ENCODE measurements at places on chromosomes 1 and 21. TPM values are rescaled to one million over a fixed set of nuclear protein-coding genes. Genes with fewer than 3 reads are reported as not detected.

Gene PAX7
- total RNA-seq: not detected

Gene VPS13D
- 42.5 TPM for total RNA-seq

Gene DPT
- total RNA-seq: 5.1 TPM

Gene BCAN
- not detected for total RNA-seq

Gene ANGPTL1
- 18.7 TPM for total RNA-seq

Gene APOBEC4
- not detected for total RNA-seq

Gene SAMSN1
- 5.0 TPM for total RNA-seq

Gene HMGN1
- total RNA-seq: 120 TPM

Gene DNAI4
- 0.29 TPM for total RNA-seq

Gene HCN3
- total RNA-seq: 2.7 TPM

Gene OR2G6
- not detected for total RNA-seq

Gene KCNA3
- 1.2 TPM for total RNA-seq

Gene GPR153
- total RNA-seq: 8.2 TPM

Gene UTS2
- not detected for total RNA-seq

Gene LCE1A
- total RNA-seq: not detected

Gene RSPH1
- not detected for total RNA-seq

Gene ALX3
- total RNA-seq: not detected

Gene NBPF4
- not detected for total RNA-seq

Gene SMCP
- total RNA-seq: not detected

Gene VANGL2
- 7.4 TPM for total RNA-seq

Gene RGS1
- 7.4 TPM for total RNA-seq

Gene ELOA
- 41.0 TPM for total RNA-seq

Gene FCAMR
- total RNA-seq: not detected

Gene DSCAM
- total RNA-seq: not detected

Gene GPR61
- total RNA-seq: not detected

Gene NBPF20
- 0.34 TPM for total RNA-seq

Gene LCA5L
- 0.44 TPM for total RNA-seq

Gene SPSB1
- 22.3 TPM for total RNA-seq

Gene DNM3
- 3.2 TPM for total RNA-seq

Gene ANGPTL7
- 1.3 TPM for total RNA-seq

Gene KCNQ4
- total RNA-seq: 0.50 TPM

Gene SMG7
- 31.9 TPM for total RNA-seq

Gene FMOD
- total RNA-seq: 4.3 TPM

Gene ERICH3
- not detected for total RNA-seq

Gene WNT4
- total RNA-seq: 11.9 TPM

Gene B3GALT5
- 2.6 TPM for total RNA-seq

Gene CRP
- not detected for total RNA-seq

Gene TBCE
- total RNA-seq: 16.0 TPM

Gene S100A7A
- total RNA-seq: not detected

Gene CPTP
- total RNA-seq: 75.2 TPM

Gene CLCNKB
- not detected for total RNA-seq

Gene CELA3A
- not detected for total RNA-seq

Gene SYTL1
- total RNA-seq: 109 TPM

Gene TATDN3
- 3.4 TPM for total RNA-seq

Gene ELAVL4
- total RNA-seq: not detected

Gene AMIGO1
- 0.45 TPM for total RNA-seq
